T-helper 17 cell (primary cell): ENCODE measurements at places on chromosomes 5 and 9. TPM values are rescaled to one million over a fixed set of nuclear protein-coding genes. Genes with fewer than 3 reads are reported as not detected.
A peak's percentile ranks its signal among the peaks of the same experiment; 100 is the strongest.

GRCh38 chr5:50595199-50595598, 71.2 kb upstream of the PARP8 start:
- DNase-seq: no peak

DNA sequence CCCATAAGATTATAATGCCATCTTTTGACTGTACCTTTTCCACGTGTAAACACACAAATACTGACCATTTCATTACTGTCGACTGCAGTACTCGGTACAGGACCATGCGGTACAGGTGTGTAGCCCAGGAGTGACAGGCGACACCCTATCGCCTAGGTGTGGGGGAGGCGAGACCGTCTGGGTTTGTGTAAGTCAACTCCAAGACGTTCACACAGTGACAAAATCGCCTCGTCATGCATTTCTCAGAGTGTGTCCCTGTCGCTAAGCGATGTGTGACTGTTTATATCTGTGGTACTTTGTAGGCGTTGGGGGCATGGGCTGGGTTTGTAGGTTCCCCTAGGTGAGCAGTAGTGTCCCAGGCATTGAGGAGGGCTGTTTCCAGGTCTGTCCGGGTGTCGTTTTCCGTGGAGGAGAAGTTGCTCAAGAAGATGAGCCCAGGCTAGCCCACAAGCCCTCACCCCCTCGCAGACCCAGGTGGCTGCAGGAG, 20.3 kb downstream of the NEK6 start:
- DNase-seq: no peak

- DNase-seq: no peak
Measured at GRCh38 chr5:73236541-73237128, 63.6 kb downstream of the TMEM174 start.

SEMA6A gene
- total RNA-seq: 0.31 TPM

- DNase-seq: no peak
Measured at GRCh38 chr5:80220245-80220897, 35.5 kb downstream of the SERINC5 start.

GRCh38 chr5:171692107-171692506, 93.5 kb upstream of the SMIM23 start:
- no peak for DNase-seq

GRCh38 chr5:129410488-129410887, 49.6 kb upstream of the ADAMTS19 start:
- DNase-seq: no peak

GRCh38 chr9:38163518-38163917, 94.5 kb upstream of the SHB start:
- DNase-seq: no peak

- no peak for DNase-seq
Measured at GRCh38 chr9:92962303-92962649, 15.0 kb downstream of the FGD3 start.

DOCK2 gene
- total RNA-seq: 284 TPM

HK3 gene
- 4.6 TPM for total RNA-seq

- peak; percentile 19 for DNase-seq
Measured at GRCh38 chr9:79570448-79571308, 1.1 kb upstream of the TLE4 start.

GABRA1 gene
- total RNA-seq: not detected

- DNase-seq: no peak
Measured at GRCh38 chr5:98517560-98518366, 255.7 kb upstream of the RGMB start.

DNA sequence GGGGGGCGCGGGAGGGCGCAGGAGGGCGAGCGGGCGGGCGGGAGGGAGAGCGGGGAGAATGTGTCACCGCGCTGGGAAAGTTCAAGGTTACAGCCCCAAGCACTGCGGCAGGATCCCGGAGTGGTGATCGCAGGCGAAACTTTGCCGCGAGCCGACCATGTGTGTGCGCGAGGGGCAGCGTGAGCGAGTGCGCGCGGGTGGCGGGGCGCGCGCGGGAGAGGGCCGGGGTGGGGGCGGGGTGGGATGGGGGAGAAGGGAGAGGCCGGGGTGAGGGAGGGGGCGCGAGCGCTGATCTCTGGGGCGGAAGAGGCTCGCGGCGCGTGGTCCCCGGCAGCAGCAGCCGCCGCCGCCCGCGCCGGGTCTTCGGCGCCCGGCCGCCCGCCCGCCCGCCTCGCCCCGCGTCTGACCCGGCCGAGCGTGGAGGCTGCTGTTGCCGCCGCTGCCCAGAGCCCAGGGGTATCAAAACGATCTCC, at the start of gene NFIB:
Gene NFIB, minus strand, starts transcription at position 191 of the 473 bp plus-strand sequence. CDS start 630 bp downstream, outside the sequence.
- no peak for DNase-seq

WNK2 gene
- total RNA-seq: not detected

- DNase-seq: no peak
Measured at GRCh38 chr9:73137914-73138313, 13.8 kb upstream of the ANXA1 start.

DNA sequence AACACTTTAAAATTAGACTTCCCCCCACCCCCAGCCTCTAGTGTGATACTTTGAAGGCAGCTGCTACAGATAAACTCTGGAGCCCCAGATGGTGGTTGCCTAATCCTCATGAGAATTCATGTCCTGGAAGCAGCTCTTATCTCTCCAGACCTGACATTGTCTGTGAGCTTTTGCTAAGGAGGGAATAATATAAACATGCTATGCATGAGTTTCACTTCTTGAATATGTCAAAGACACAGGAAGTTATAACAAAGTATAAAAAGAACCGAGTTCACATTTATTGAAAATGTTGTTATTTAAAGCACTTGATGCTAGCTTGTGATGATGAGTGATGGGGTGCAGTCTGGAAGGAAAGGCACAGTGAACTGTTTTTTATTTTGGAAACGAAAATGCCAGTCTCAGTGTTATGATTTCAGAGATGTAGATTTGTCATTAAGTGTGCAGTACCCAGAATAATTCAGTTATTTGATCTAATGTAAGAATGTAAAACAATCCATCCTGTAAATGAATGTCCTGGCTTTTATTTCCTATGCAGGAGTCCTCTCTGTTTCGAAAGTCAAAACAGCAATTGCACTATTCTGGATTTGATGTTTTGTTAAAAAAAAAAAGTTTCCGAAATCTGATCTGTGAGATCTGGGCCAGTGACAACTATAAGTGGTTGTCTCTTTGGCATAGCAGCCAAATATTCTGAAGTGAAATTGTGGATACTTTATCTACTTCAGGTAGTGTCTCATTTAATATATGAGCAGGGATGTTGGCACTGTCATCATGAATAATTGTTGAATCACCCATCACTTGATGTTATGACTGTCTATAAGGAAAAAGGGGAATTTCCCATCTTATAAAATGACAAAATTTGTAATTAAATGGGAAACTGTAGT, 77.0 kb downstream of the ZCCHC7 start:
- no peak for DNase-seq

GRCh38 chr5:125508225-125508624, 761.8 kb upstream of the ZNF608 start:
- DNase-seq: no peak

- no peak for DNase-seq
Measured at GRCh38 chr5:14399054-14399692, 182.4 kb upstream of the OTULINL start.

FAM221B gene
- total RNA-seq: not detected

DNA sequence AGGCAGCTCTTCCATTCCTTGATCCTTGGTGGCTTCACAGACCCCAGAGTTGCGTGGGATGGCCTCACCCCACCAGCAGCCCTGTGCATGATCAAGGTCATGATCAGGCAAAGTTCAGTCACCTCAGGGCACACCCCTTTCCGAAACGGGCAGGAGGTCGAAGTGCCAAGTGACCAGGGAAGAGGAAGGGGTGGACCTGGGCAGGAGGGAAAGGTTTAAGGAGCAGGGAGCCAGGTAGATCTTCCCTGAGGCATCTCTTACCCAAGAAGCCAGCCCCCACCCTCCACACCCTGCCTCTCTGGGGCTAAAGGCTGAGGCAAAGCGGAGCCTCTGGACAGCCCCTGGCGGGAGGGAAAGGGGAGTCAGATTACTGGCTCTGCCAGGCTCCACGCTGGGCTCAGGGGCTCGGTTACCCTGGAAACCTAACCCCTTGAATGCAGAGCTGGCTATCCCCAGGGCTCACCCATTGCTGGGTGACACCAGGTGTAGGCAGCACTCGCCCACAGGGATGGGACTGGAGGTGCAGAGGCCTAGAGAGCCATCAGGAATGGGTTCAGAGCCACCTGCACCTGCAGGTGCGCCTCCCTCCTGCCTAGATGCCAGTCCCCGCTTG, 3.6 kb downstream of the MGAT4B start:
- no peak for DNase-seq

CYLC2 gene
- total RNA-seq: not detected

- DNase-seq: no peak
Measured at GRCh38 chr9:107685376-107685775, 195.8 kb upstream of the KLF4 start.

RACK1 gene
- total RNA-seq: 2,163 TPM

MROH2B gene
- total RNA-seq: not detected

- DNase-seq: no peak
Measured at GRCh38 chr5:170475294-170476000, 28.4 kb upstream of the KCNIP1 start.

DNA sequence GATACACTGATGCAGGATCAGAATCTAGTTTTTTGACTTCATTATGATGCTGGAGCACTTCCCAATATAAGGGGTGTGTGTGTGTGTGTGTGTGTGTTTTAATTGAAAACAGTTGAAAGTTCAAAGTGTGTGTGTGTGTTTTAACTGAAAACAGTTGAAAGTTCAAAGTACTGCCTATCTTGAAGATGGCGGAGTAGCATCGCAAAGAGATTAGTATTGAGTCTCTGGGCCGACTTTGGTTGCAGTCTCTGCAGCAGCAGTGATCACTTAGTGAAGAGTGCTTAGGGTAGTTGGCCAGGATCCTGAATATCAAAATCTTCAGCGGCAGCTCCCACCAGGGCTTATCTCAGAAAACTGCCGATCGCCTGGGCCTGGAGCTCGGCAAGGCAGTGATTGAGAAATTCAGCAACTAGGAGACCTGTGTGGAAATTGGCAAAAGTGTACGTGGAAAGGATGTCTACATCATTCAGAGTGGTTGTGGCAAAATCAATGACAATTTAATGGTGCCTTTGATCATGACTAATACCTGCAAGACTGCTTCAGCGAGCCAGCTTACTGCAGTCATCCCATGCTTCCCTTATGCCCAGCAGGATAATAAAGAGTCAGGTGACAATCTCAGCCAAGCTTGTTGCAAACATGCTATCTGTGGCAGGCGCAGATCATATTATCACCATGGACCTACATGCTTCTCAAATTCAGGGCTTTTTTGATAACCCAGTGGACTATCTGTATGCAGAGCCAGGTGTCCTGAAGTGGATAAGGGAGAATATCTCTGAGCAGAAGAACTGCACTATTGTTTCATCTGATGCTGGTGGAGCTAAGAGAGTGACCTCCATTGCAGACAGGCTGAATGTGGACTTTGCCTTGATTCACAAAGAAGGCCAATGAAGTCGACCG, 7.3 kb upstream of the SCAI start:
- DNase-seq: no peak

FGFR4 gene
- total RNA-seq: 1.4 TPM

DNA sequence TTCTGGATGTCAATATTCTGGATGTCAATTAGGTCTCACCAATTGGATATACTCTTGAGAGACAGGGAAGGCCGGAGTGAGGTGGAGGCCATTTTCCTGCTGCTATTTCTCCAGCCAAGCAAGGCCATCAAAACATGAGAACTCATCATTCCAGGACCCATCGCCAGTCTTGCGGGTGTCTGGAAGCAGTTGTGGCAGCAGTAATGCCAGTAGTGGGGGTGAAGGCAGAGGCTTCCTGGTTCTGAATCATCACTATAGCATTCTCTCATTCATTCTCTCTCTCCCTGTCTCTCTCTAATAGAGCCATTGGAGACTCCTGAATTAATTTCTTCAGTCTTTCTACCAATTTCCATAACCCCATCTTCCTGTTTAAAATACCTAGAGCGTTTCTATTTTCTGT, 71.8 kb downstream of the EGFLAM start:
- DNase-seq: no peak

DNA sequence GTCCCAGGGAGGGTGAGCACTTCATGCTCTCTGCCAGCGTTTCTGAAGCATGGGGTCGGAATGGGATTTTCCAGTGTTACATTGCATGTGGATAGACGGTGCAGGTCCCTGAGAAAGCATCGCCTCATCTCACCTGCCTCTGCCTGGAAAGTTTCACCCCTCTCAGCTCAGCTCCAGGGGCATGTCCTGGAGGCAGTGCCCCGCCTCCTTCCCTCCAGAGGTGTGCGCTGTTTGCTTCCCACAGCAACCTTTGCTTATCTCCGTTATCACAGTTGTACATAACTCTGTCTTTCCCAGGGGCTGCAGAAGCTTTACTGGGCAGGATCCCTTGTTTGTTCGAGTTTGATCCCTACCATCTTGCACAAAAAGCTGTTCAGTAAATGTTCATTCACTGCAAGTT, 10.7 kb upstream of the CREBRF start:
- no peak for DNase-seq

DNA sequence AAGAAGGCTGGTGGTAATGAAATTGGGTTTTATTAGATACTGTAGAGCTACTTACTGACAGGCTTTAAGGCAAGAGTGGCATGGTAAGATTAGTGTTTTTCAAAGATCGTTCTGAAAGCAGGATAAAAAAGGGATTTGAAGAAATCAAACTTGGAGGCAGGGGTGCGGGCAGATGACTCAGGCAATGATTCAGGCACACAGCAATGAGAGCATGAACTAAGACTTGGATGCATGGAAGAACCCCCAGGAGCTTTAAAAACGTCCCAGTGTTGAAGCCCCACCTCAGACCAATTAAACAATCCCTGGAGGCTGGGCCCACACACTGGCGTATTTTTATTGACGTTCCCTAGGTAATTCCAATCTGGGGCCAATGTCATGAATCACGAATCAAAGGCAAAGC, 102.5 kb downstream of the SREK1 start:
- no peak for DNase-seq

TRPM3 gene
- not detected for total RNA-seq

SLC36A3 gene
- not detected for total RNA-seq

DNA sequence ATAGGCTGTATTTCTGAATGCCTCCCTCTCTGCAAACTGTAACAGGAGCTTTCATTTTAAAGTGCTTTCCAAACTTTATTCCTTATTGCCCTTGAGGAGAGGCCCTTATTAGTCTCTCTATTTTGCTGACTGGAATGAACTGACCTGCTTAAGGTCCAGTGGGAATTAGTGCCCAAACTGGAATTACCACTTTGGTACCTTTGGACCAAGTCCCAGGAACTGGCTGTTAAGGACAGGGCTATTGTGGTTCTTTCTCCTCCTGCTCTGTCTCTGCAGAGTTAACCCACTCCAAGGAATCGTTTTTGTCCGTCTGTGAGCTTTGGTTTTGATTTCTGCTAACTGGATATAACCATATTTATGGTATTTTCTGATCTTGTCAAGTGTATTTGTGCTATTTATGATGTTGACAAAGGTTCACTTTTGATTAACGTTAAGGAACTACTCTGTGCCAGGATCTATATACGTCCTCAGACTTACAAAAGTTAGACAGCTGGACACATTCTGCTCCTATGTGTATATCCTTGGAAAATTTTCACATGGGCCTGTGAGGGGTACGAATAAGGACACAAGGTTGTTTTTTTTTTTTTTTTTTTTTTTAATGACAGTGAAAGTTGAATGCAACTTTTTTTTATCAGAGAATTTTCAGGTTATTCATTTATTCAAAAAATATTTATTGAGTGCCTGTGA, 189.1 kb upstream of the ANKRD55 start:
- DNase-seq: no peak

GRCh38 chr9:34463098-34463900, 4.7 kb downstream of the DNAI1 start:
- no peak for DNase-seq

KCNIP1 gene
- total RNA-seq: not detected

GRCh38 chr5:55173687-55174230, 782 bp upstream of the CDC20B start:
- no peak for DNase-seq
